Transverse colon (tissue), 4 donors: ENCODE measurements at places on chromosomes 7 and 10. TPM values are rescaled to one million over a fixed set of nuclear protein-coding genes. Genes with fewer than 3 reads are reported as not detected.

GRCh38 chr10:26502986-26503385, 64.8 kb downstream of the APBB1IP start:
- no peak overlapping the region for H3K4me3 ChIP-seq
- no peaks in the 10 kb centered on the region for H3K27me3 ChIP-seq
- H3K36me3 ChIP-seq: no peaks in the 10 kb centered on the region
- H3K27ac ChIP-seq: no peak overlapping the region
- DNase-seq: no peak

DNA sequence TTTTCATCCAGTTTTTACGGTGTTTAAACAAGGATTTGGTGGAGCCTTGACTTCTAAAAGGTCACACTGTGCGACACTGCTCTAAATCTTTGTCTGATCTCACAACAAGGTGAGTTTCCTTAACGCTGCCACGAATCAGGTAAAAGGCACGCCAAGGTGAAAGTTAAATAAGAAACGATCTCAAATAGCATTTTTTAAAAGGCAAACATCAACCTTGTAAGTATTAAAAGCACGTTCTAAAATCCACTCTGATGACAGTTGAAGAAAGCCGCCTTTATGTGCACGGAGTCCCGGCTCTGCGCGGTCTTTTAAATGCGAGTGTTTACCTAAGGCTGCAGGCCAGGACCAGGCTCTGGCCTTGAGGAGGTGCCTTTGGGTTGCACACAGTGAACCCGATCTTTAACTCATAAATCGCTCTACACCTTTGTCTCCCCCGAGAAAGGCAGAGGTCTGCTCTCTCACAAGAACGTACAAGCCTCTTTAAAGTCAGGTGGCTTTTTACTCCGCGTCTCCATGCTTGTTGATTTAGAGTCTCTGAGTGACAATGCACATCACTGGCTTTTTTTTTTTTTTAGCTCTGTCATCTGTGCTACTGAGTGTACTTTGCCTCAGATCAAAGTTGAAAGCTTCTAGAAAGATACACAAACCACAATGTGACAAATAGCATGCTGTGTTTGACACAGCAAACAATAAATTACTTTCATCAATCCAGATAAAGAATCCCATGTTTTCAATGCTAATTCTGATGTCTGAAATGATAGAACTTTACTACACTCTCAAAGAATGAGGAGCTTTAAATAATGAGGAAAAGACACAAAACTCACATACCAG, 25.9 kb upstream of the RNF32 start:
- peak; percentile 42 for DNase-seq
- H3K4me1 ChIP-seq: no peaks in the 10 kb centered on the region
- peak overlapping the region; percentile 69 for H3K27ac ChIP-seq
- no peak overlapping the region for H3K4me3 ChIP-seq

DNA sequence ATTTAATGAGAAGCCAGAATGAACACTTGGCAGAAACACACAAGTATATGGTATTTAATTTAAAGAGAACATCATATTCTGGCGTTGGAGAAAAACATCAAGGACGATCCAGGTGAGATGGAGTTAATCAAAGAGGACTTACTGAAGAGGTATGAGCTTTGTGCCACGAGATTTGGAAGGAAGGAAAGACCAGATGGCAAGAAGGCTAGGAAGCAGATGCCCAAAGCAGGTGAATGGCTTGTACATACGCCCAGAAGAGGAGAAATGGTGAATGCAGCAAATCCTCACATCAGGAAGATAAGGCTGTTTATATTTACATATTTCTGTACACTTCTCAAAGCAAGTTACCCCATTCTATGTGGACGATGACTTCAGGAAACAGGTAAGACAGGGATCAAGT, 163.9 kb upstream of the PLXNA4 start:
- no peaks in the 10 kb centered on the region for H3K36me3 ChIP-seq
- H3K4me1 ChIP-seq: no peaks in the 10 kb centered on the region
- H3K4me3 ChIP-seq: no peak overlapping the region
- no peak overlapping the region for H3K27ac ChIP-seq
- H3K27me3 ChIP-seq: peaks cover 3% of the 10 kb centered on the region

- no peak for DNase-seq
- H3K27me3 ChIP-seq: no peaks in the 10 kb centered on the region
- H3K36me3 ChIP-seq: no peaks in the 10 kb centered on the region
- no peak overlapping the region for H3K27ac ChIP-seq
- no peak overlapping the region for H3K4me3 ChIP-seq
Measured at GRCh38 chr7:73976761-73977618, 51.0 kb upstream of the ELN start.

DNA sequence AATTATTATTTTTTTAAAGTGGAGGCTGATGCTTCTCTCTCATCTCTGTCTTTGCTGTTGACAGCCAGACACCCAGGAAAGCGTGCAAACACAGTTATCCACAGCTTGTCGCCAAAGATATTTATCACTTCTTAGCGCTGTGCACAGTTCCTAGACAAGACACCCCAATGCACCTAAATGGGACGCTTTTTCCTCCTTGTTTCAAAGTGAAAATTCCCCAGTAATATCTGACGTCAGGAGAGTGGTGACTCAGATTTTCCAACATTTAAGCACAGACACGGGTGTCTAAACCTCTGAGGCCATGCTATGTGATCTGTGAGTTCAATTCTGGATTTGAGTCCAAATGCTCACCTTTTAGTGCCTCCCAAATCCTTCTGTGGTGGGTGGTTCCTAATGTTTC, 151.6 kb downstream of the EMX2 start:
- H3K4me3 ChIP-seq: no peak overlapping the region
- H3K4me1 ChIP-seq: no peaks in the 10 kb centered on the region
- no peak overlapping the region for H3K27ac ChIP-seq
- no peak for DNase-seq

Gene SLC29A4
- total RNA-seq: 4.1 TPM

GRCh38 chr7:44694326-44694725, 54.3 kb upstream of the ZMIZ2 start:
- DNase-seq: no peak
- H3K27me3 ChIP-seq: no peaks in the 10 kb centered on the region
- H3K4me1 ChIP-seq: no peaks in the 10 kb centered on the region
- no peak overlapping the region for H3K27ac ChIP-seq

DNA sequence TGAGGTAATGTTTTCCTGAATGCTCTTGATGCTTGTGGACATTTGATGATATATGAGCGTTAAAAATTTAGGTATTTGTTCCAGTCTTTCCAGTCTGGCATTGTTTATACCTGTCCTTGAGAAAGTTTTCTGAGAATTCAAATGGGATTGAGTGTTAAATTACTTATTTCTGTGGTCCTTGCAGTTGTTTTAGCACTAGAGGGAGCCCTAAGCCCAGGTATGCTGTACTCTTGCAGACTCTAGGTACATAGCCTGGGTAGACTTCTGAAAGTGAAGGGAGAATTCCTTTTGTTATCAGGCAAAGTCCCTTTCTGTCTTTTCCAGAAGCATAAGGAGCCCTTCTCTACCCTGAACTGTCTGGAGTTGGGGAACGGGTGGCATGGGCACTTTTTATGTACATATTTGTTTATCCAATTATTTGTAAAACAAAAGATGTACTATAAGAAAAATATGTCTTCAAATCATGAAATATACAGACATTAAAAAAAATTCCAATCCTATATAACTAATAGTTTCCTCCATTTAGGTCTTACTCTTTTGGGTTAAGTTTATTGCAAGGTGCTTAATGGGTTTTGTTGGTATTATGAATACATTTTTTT, 262.1 kb downstream of the ATRNL1 start:
- H3K27ac ChIP-seq: no peak overlapping the region
- DNase-seq: peak; percentile 8
- H3K27me3 ChIP-seq: no peaks in the 10 kb centered on the region
- no peak overlapping the region for H3K4me3 ChIP-seq

DNA sequence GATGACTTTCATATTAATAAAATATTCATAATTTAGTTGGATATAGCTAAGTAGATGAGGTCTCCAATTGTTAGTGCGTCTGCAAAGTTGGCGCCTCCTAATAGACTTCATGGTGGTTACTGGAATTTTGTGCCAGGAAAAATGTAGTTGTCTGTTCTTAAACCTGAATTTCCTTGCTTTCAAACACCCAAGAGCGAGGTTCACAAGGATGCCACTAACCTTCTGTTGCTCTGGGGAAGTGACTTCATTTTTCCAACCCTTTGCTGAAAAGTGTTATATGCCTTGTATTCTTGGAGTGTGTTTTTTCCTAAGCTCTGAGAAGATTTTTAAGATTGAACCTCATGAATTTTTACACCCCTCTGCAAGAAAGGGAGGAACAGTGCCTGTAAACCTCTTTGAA, 98.9 kb upstream of the GLCCI1 start:
- H3K36me3 ChIP-seq: no peaks in the 10 kb centered on the region
- no peak overlapping the region for H3K27ac ChIP-seq
- no peak for DNase-seq
- no peaks in the 10 kb centered on the region for H3K27me3 ChIP-seq

DNA sequence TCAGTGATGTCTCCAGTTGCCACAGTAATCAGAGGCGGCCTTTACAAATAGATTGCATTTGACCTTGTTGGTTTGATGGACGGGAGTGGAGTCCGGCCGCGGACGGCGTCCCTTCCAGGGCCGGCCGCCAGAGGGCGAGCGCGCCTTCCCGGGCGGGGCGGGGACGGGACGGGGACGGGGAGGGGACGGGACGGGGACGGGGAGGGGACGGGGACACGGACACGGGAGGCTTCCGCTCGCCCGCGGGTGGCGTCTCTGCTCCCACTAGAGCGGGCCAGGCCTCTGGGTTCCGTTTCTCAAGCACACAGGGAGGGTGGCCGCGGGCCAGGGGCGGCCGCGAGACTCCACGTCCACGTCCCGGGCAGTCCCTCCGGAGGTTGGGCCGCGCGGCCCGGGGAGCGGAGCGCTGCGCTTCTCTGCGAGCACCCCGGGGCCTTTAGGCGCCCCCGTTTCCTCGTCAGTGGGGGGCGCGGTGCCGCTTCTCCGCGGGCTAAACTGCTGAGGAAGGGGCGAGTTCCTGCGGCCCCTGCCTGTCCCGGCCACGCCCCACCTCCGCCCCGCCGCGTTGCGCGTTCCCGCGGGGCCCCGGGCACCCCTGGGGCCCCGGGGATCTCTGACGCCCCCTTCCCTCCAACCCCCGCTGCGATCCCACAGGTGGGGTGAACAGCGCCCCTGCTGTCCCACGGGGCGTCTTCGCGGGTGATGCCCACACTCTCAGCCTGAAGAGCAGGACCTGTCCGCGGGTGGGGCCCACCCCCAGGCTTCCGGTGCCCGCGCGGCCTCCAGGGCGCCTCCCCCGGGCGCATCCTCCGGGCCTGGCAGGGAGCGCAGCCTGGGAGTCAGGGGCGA, 84.2 kb upstream of the MKI67 start:
- H3K36me3 ChIP-seq: no peaks in the 10 kb centered on the region
- peaks cover 5% of the 10 kb centered on the region for H3K4me1 ChIP-seq
- peak overlapping the region; percentile 73 for H3K27ac ChIP-seq
- H3K27me3 ChIP-seq: no peaks in the 10 kb centered on the region
- DNase-seq: peak; percentile 81
- peak overlapping the region; percentile 69 for H3K4me3 ChIP-seq

- no peaks in the 10 kb centered on the region for H3K36me3 ChIP-seq
- H3K4me3 ChIP-seq: no peak overlapping the region
Measured at GRCh38 chr7:121027761-121028669, 39.5 kb downstream of the CPED1 start.

GRCh38 chr7:46054915-46055314, 133.8 kb upstream of the IGFBP3 start:
- no peak overlapping the region for H3K4me3 ChIP-seq
- H3K27me3 ChIP-seq: no peaks in the 10 kb centered on the region
- DNase-seq: no peak
- H3K4me1 ChIP-seq: no peaks in the 10 kb centered on the region
- no peak overlapping the region for H3K27ac ChIP-seq

- no peak for DNase-seq
- H3K27me3 ChIP-seq: no peaks in the 10 kb centered on the region
- H3K36me3 ChIP-seq: no peaks in the 10 kb centered on the region
Measured at GRCh38 chr10:131049016-131049415, 262.5 kb downstream of the TCERG1L start.

GRCh38 chr10:7314170-7314569, 96.7 kb downstream of the SFMBT2 start:
- no peak for DNase-seq
- H3K4me1 ChIP-seq: peaks cover 9% of the 10 kb centered on the region
- H3K27ac ChIP-seq: no peak overlapping the region
- H3K27me3 ChIP-seq: no peaks in the 10 kb centered on the region
- no peaks in the 10 kb centered on the region for H3K36me3 ChIP-seq
- H3K4me3 ChIP-seq: no peak overlapping the region

Gene KAZALD1
- total RNA-seq: 18.8 TPM

DNA sequence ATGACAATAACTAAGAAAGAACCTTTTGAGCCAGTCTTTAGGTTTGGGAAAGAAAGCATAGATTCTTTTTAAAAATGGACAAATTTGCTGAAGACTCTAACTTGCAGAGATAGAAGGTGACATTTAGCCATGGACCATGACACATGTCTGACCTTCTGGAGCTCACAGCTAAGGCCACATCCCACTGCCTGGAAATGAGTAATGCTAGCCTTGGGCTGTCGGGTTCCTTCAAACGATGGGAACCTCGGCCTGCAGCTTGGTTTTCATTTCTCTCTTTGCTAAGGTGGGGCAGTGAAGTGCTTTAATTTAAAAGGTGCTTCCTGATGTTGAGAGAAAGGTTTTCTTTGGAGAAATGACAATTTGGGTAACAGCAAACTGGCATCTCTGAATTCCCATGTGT, 223.2 kb downstream of the FANK1 start:
- H3K4me3 ChIP-seq: no peak overlapping the region
- peaks cover 8% of the 10 kb centered on the region for H3K27me3 ChIP-seq
- DNase-seq: no peak
- no peak overlapping the region for H3K27ac ChIP-seq
- no peaks in the 10 kb centered on the region for H3K4me1 ChIP-seq
- no peaks in the 10 kb centered on the region for H3K36me3 ChIP-seq

DNA sequence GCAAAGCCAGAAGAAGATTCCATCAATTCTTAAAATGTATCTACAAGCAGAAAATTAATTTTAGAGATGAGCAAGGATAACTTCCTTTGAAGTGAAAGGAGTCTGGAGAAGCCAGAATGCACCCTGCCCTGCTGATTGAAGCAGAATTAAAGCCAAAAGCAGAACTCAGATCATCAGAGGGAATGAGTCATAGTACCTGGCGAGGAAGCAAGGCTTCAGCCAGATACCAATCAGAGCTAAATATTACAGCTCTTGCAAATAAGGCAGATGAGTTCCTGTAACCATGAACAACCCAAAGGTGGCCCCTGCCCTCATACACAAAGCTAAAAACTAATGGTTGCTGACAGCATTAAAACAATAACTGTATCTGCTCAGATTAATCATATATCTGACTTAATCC, 10.4 kb downstream of the HTR7 start:
- no peak overlapping the region for H3K27ac ChIP-seq
- no peaks in the 10 kb centered on the region for H3K36me3 ChIP-seq
- peaks cover 10% of the 10 kb centered on the region for H3K27me3 ChIP-seq
- no peaks in the 10 kb centered on the region for H3K4me1 ChIP-seq
- no peak overlapping the region for H3K4me3 ChIP-seq
